PC-9 (cell line): ENCODE measurements at places on chromosomes 3 and 15. TPM values are rescaled to one million over a fixed set of nuclear protein-coding genes. Genes with fewer than 3 reads are reported as not detected.

Gene ADAMTSL3
- total RNA-seq, result 3.2 and 5.0 TPM in 2 replicates

Gene GPR149
- not detected in 2 replicates for total RNA-seq

Gene CGGBP1
- 35.9 and 47.5 TPM in 2 replicates for total RNA-seq

Gene SH2D7
- not detected in 2 replicates for total RNA-seq

Gene SLC51B
- not detected in 2 replicates for total RNA-seq

Gene SAMD7
- total RNA-seq, result not detected in 2 replicates

Gene ZPLD1
- total RNA-seq, result not detected in 2 replicates

Gene TM6SF1
- total RNA-seq, result not detected in 2 replicates

Gene OXTR
- total RNA-seq, result 3.4 and 6.9 TPM in 2 replicates

Gene ANKRD34C
- not detected in 2 replicates for total RNA-seq

Gene TM4SF1
- 146 and 225 TPM in 2 replicates for total RNA-seq

Gene GHRL
- 0.48 TPM in 1 of 2 replicates, not detected in the other for total RNA-seq

Gene CPEB1
- not detected in 2 replicates for total RNA-seq

Gene PLA2G4F
- 1.2 and 1.9 TPM in 2 replicates for total RNA-seq

Gene LMAN1L
- not detected in 2 replicates for total RNA-seq

Gene FYTTD1
- 75.4 and 78.3 TPM in 2 replicates for total RNA-seq

Gene CIDEC
- total RNA-seq, result 0.37 TPM in 1 of 2 replicates, not detected in the other

- DNase-seq, result no peak
Observed at GRCh38 chr3:58535531-58536500, 1.2 kb downstream of the ACOX2 start.

DNA sequence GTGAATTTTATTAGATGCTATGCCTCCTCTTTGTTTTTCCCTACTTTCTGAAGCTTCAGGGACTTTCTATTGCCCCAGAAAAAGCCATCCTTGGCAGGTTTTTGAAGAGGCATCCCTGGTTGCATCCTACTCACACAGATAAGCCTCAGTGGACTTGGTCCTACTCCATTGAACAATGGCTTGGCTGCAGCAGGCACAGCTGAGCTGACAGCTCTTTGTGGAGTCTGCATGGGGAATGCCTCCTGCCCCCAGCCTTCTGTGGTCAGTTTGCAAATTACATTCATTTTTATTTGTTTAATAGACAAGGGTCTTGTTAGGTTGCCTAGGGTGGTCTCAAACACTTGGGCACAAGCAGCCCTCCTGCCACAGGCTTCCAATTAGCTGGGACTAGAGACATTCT, 69.7 kb downstream of the NPAP1 start:
- DNase-seq, result no peak

GRCh38 chr15:68503213-68503612, 71.2 kb upstream of the ITGA11 start:
- DNase-seq, result no peak

- DNase-seq, result peak; percentile 94
Observed at GRCh38 chr3:15768421-15769255, 29.1 kb downstream of the ANKRD28 start.

DNA sequence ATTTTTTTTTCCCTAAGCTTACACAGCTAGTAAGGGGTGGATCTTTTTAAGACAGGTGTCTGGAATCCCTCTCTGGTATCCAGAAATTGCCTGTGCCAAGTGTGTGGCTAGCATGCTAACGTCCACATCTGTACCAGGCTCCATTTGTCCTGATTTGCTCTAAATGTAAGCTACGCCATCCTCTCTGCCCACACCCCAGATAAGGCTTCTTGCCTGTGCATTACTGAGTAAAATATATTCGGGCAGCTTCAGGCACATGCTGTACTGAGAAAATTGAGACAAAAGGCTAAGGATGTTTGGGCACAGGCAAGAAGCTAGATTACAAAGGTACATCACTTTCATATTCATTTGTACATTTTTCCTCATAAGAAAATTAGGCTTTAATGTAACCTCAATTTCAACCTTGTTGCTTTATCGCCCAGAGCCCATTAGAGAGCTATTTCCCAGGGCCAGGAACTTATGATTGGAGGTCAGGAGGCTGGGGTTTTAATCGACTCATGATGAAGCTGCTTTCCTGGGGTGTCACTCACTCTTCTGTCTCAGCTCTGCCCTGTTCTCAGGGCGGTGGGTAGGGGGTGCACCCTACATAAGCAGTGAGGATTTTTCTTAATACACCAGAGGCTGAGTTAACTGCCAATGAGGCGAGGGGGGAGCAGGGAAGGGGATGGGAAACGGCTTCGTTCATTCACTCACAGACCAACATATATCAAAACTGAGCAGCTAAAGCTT, 106.3 kb downstream of the RORA start:
- DNase-seq, result no peak

DNA sequence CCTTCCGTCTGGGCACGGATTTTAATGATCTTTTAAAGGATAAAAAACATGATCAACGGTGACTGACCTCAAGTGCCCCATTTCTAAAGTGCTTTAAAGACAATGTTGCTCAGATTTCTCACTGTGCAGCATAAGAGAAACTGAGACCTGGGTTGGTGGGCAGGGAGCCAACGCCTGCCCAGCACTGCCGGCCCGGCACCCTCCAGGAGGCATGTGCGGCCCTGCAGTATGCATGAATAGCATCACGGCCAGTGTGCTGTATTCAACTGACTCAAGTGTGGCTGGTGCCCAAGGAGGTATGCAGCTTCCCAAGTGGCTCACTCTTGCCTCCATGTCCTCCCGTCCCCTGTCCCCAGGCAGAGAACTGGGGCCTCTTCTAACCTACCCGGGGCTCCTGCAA, 30.3 kb downstream of the SEC61A1 start:
- no peak for DNase-seq

DNA sequence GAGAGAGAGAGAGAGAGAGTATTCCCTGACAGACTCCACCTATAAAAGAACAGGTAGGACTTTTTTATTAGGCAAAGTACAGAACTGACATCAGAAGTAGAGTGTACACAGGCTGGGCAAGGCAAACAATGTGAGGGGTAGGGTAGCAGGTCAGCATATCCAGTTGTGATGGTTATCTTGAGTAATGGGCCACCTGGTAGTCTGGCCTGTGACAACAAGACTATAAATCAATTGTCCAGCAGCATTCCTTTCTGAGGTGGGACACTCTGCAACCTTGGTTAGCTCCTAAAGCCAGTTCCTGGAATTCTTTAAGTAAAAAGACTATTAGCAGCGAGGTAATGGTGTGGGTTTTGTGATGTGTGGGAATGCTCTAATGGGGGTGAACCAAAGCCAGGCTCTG, 14.9 kb upstream of the TMCC1 start:
- DNase-seq, result peak; percentile 95

GRCh38 chr3:83813176-83813575, 1145.6 kb upstream of the CADM2 start:
- DNase-seq, result no peak

DNA sequence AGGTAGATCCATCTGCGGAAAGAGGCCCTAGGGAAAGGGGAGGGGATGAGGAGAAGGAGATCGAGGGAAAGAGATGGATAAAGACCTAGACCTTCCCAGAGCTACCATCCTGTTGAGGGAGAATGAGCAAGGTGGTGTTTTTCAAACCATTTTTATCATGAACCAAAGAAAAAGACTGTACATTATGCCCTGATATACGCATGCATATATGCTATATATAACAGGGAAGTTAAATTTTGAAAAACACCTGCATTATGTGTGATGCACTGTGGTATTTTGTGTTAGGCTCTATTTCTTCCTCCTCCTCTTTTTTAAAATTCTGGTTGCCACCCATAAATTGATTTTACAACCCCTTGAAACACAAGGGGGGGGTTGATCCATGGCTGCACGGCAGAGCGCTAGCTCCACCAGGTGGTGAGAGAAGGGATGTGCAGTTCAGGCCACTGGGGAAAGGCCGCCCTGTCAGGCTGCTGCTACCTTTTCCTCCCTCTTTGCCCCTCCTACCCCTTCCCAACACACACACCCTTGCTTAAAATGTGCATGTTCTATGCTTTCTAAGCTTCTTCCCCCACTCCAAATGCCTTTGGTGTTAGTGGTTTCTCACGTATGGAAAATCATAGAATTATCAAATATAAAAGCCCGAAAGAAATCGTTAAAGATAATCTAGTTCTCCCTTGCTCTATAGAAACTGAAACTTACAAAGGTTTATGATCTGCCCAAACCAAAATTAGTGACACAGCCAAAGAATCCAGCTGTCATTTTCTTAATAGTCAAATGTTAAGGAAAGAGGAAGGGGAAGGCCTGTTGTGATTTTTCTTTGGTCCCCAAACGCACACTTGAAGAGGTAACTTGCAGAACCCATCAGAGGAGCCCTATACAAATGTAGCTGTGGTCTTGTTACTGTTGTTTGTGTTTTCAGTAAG, 262.0 kb upstream of the UMPS start:
- no peak for DNase-seq

- no peak for DNase-seq
Observed at GRCh38 chr3:16455001-16455400, 58.5 kb downstream of the RFTN1 start.

- no peak for DNase-seq
Observed at GRCh38 chr3:131796111-131796510, 238.7 kb downstream of the CPNE4 start.

GRCh38 chr3:143363276-143363675, 243.7 kb downstream of the CHST2 start:
- DNase-seq, result no peak

- DNase-seq, result no peak
Observed at GRCh38 chr3:44093531-44093930, 148.2 kb upstream of the TOPAZ1 start.

GRCh38 chr15:25677719-25678499, 185.2 kb downstream of the ATP10A start:
- no peak for DNase-seq

GRCh38 chr3:167406876-167407492, 26.9 kb upstream of the ZBBX start:
- DNase-seq, result peak; percentile 45

GRCh38 chr3:113243846-113244245, 32.5 kb downstream of the BOC start:
- no peak for DNase-seq

DNA sequence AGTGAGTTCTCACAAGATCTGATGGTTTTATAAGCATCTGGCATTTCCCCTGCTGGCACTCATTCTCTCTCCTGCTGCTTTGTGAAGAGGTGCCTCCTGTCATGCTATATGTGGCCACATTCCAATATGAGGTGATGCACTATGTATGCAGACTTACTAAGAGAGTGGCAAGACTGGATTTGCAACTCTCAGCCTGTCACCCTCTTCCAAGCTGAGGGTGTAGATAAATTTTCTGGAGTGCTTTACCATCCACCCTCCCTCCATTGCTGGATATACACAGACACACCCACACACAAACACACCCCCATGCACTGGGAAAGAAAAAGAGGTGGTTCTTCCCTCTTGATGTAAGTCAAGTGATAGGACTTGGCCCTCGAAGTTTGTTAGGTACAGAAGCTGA, 30.2 kb upstream of the CHMP2B start:
- DNase-seq, result peak; percentile 65

- no peak for DNase-seq
Observed at GRCh38 chr3:113234028-113234427, 22.7 kb downstream of the BOC start.

GRCh38 chr3:181839039-181839915, 127.6 kb downstream of the SOX2 start:
- no peak for DNase-seq

DNA sequence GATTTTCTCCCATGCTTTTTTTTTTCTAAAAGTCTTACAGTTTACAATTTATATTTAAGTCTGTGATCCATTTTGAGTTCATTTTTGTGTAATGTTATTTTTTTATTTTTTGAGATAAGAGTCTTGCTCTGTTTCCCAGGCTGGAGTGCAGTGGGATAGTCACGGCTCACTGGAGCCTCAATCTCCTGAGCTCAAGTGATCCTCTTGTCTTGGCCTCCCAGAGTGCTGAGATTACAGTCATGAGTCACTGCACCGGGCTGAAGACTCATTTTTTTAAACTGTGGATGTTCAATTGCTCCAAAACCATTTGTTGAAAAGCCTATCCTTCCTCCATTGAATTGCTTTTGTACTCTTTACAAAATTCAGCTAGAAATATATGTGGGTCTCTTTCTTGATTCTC, 19.5 kb downstream of the LNP1 start:
- DNase-seq, result no peak

GRCh38 chr15:32698773-32699390, 18.9 kb upstream of the GREM1 start:
- DNase-seq, result no peak

DNA sequence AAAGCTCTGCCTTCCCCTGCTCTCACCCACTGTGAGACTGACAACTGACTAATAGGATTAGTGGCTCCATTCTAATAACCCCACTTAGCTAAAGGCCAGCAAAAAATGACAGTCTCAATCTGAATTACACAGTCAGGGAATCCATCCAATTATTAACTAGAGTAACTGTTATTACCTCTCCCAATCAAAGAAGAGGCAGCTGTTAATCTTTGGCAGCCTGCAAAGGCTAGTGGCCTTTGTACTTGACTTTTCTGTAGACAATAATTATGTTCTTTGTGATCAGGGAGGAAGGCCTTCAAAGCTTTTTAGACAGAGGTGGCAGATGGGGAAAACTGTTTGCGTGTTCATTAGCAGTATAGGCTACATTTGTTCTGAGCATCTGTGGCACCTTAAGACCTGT, 177.7 kb downstream of the ISL2 start:
- DNase-seq, result no peak

DNA sequence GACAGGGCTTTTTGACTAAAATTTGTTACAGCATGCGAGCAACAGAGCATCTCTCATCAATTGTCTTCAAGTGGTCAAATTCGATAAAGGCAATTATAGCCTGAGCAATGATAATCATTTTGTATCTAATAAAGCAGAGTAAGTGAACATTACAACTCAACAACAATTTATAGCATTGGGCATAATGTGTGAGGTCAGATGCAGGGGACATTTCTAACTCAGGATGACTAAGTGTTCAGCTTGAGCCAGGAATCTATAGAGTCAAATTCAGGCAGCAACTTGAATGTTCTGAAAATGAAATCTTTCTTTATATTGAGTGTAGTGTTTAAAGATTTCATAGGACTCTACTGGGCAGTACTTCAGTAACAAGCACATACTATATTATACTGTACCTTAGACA, 1226.0 kb downstream of the ZPLD1 start:
- DNase-seq, result no peak

GRCh38 chr3:172096881-172097420, 57.6 kb downstream of the FNDC3B start:
- peak; percentile 52 for DNase-seq

DNA sequence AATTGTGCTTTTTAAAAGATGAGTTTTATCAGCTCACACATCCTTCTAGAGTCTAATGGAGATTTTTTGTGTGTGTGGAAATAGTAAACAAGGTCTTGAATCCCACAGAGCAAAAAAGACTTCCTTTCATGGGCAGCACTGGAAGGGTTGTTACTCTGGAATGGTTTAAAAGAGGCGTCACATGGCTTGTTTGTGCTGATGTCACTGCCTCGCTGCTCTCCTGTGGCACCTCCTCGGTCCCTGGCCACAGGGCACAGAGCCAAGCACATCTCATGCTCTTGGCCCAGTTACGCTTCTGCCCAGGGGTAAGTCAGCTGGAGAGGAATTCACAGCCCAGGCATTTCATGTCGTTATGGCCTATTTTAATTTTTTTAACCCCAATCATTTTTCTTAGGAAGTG, 53.2 kb downstream of the PGPEP1L start:
- DNase-seq, result no peak

GRCh38 chr3:53768478-53769459, 77.5 kb downstream of the CHDH start:
- DNase-seq, result no peak

- no peak for DNase-seq
Observed at GRCh38 chr3:174215456-174215855, 643.7 kb upstream of the NAALADL2 start.
